Endothelial cell (in vitro differentiated cells): ENCODE measurements at places on chromosomes 7 and 10.

DNA sequence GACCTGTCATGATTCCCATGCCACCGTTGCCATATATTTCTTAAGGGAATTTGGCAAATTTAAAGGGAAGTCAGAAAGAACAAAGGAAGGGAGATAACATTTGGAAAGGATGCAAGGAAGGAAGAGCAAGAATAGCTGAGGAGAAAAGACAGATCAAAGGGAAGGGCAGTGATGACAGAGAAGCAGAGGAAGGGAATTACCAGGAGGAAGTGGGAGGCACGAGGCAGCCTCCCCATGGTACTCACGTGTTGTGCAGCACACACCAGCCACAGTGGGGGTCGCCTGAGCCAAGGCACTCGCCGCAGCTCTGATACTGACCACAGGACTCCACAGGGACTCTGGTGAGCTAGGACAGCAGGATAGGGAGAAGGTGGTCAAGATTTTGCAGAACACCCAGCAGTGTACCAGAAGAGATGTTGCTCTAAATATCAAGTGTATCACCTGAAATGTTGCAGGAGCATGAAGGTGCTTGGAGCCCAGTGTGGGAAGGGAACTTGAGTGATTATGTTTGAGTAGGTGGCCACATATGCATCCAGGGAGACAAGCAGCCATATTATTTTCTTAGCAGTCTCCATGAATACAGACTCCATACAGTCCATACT lies 335.3 kb downstream of the PLXNA4 start:
- DNase-seq, result no peak

DNA sequence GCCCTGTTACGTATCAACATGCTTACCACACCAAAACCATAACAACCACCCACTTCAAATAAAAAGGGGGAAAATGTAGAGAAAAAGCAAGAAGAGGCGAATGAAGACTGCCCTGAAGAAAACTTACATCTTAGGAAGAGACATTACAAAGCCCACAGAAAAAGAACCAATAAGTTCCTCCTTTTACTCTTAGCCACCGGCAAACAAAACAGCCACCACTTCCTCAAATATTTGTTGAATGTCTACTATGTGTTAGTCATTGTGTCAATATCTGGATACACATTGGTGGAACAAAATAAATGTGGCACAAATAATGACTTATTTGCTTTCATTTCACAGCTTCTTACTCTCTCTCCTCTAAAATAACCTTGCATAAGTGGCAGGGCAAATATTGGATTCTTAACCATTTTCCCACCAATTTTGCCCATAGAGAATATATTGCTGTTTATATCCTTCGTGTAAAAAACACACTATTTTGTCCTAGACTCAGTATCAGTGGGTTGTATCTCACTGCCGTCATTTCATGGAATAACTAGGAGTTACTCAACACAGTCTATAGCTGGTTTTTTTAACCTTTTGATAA lies 106.8 kb downstream of the ANK3 start:
- no peak for DNase-seq

- no peak for DNase-seq
These were observed 3.0 kb downstream of the PIP4K2A start for GRCh38 chr10:22711373-22711772.

DNA sequence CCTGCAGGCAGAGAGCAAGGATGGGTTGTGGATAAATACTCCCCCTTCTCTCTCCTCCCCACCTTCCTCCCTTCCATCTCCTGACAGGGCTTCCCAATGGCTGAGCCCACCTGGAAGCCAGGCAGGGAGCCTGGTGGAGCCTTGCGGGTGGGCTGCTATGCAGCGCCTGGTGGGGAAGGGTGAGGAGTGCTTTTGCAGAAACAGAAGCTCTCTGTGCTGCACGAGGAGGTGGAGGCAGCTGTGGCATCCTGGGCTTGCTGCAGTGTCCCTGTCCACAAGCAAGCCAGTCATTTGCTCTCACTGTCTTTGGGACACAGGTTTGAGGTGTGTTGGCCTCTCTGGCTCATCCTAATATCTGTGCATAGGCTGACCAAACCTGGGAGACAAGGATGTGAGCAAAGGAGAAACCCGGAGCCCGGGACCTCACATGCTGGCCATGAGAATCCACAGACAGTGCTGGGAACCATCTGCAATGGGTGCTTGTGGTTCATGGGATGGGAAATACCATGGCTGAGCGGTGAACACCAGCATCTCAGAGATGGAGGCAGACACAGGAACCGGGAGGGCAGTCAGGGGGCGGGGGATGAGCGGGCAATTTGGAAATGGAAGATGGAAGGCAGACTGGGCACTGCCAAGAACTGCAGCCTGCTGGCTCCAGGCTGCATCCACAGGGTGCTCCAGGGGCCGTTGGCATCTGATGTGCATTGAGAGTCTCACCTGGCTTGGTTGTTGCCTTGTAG lies 364.2 kb downstream of the GLRX3 start:
- DNase-seq, result no peak

DNA sequence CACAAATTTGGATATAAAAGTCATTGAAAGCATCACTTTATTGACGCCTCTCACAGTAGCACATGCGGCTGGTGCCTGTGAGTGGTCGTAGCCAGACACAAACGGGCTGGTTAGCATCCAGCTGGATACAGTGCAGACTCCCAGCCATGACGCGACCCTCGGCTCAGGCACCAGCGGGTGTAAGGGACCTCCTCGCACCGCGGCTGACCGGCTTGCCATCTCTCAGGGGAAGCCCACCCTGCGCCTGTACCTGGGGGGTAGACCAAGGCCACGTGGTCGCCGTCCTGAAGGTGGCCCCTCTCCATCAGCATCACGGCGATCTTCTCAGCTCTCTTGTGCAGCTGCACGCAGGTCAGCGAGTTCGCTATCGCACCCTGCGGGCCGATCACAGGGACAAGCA lies 213.8 kb downstream of the ZMYND11 start:
- DNase-seq, result no peak

GRCh38 chr10:124601016-124601415 lies 139.4 kb downstream of the LHPP start:
- no peak for DNase-seq

GRCh38 chr7:12222889-12223579 lies 11.9 kb downstream of the TMEM106B start:
- no peak for DNase-seq

DNA sequence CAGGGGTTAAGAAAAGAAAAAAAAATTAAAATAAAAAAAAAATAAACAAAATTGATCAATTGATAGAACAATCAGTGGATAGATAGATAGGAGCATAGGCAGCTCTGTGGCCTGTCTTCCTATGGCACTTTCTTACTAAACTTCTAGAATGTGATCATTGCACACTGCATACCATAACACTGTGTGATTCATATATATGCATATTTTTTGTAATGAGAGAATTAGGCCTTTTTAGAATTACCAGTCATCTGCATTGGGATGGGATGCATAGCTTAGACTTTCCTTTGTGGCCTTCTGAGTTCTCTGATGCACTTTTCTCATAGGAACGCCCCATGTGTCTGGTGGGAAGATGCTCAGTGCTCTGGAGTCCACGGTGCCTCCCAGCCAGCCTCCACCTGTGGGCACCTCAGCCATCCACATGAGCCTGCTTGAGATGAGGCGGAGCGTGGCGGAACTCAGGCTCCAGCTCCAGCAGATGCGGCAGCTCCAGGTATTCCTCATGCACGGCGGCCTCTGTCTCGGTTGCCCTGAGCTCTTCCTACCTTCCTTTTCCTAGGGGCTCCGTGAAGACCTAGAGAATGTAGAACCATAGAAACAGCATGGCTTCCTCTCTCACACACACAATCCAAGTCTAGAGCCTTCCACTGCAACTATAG lies 222.5 kb downstream of the ARHGAP21 start:
- no peak for DNase-seq

DNA sequence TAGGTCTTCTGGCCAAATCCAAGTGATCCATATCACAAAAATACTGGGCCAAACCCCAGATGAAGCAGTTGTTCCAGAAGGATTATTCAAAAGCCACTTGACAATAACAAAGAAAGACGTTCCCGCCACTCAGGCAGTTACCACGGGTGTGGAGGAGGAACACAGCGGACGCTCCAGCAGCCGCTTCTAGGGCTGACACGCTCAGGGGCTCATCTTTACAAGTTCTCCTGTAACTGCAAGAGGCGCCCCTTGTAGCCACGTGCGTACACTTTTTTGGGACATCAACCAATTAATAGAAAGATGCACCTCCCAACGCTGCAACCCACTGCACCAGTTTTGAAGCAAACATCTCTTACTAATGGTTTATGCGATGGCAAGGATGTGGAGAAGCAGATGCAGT lies 159.4 kb downstream of the GRID1 start:
- DNase-seq, result no peak

GRCh38 chr7:130896051-130896881 lies 162.3 kb upstream of the KLF14 start:
- DNase-seq, result peak; percentile 31

- no peak for DNase-seq
These were observed 237.9 kb upstream of the DGKB start for GRCh38 chr7:15140431-15140830.

DNA sequence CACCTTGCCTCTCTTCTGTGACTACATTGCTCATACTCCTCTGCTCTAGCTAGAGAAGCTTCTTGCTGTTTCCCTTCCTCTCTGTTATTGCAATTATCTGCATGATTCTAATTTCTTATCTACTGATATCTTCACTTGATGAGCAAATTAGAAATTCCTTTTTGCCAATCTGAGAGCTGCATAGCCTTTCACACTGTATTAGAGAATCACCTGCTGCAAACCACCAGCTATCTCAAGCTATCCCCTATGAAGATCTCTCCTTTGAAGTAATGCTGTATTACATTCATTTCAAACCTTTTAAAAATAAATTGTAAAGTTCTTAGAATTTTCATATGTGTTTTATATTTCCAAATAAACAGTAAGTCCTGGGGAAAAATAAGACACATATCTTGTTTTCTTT lies 89.0 kb upstream of the ZNF804B start:
- DNase-seq, result no peak

DNA sequence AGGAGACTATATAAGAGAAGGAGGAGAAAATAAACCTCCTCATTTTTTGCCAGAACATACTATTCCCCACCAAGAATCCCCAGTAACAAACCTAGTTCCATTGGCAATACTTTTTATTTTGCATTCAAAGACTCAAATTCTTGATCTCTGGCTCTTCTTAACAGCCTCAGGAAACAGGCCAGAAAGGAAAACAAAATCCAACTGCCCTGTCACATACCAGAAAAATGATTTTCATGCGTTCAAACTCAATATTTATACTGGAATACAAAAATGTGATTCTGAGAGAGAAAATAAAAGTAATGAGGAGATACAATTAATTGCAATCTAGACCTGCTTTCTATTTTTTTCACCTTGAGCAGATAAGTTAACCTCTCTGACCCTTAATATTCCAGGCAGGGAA lies 435.9 kb upstream of the AUTS2 start:
- no peak for DNase-seq

DNA sequence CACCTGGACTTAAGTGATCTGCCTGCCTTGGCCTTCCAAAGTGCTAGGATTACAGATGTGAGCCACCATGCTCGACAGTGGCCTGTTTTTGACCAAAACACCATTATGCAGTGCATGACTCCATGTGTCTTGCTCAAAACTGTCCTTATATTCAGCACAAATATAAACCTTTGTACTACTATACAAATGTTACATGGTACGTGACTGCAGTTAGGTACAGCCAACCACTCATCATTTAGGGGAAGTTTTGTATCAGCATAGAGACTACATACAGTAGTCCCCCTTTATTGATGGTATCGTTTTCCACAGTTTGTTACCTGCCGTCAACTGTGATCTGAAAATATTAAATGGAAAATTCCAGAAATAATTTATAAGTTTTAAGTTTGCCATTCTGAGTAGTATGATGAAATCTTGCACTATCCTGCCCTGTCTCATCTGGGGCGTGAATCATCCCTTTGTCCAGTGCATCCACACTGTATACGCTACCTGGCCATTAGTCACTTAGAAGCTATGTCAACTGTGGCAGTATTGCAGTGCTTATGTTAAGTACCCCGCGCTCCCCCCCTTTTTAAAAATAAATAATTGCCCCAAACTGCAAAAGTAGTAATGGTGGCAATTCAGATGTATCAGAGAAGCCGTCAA lies 23.3 kb upstream of the ZNF282 start:
- DNase-seq, result no peak

GRCh38 chr7:36304099-36304425 lies 85.6 kb upstream of the ANLN start:
- DNase-seq, result no peak

- DNase-seq, result no peak
These were observed 98.3 kb downstream of the CTTNBP2 start for GRCh38 chr7:117774943-117775342.

- no peak for DNase-seq
These were observed 123.9 kb upstream of the MGMT start for GRCh38 chr10:129343141-129343540.
